Stimulated activated CD4-positive, alpha-beta T cell treated with anti-CD3 and anti-CD28 coated beads, Interleukin-15, amount 100 ng/mL, for 48 hours (primary cell): ENCODE measurements at places on chromosomes 7 and 10.

GRCh38 chr10:30789806-30790205, 160.3 kb upstream of the LYZL2 start:
- no peak for DNase-seq

DNA sequence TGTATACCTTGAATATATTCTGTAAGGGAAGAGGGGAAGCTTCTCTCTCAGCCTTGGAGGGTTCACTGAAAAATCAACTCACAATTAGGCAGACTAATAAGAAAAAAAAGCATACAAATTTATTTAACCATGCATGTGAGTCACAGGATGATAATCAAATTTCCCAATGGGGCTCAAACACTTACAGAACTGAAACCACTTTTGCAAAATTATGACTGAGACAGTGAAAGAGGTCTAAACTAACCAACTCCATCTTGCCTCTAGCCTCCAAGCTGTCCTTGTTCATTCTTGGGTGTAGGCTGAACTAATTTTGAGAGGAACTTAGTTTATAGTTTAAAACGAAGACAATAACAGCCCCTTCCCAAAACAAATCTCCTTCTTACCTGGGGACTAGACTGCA, 618.3 kb upstream of the AUTS2 start:
- no peak for DNase-seq

GRCh38 chr10:1612908-1613307, 124.4 kb downstream of the ADARB2 start:
- no peak for DNase-seq

DNA sequence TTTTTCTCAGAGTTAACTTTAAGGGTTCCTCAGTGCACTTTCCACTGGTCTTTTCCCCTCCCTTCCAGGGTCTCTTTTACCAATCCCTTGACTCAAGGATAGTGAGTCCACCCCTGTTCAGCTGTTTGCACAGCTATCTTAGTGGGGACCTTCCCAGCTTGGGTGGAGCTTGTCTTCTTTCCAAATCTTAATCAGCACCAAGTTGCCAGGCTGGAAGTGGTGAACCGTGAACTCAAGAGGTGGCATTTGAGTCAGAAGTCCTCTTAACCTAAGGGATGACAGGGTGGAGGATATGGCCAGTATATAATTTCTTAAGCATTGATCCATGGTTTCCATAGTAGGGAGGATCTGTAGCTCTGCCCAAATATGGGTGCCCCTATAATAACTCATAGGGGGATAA, 25.0 kb downstream of the MAPK8 start:
- DNase-seq = no peak

- no peak for DNase-seq
Observed at GRCh38 chr7:80095545-80095944, 39.1 kb upstream of the GNAI1 start.

DNA sequence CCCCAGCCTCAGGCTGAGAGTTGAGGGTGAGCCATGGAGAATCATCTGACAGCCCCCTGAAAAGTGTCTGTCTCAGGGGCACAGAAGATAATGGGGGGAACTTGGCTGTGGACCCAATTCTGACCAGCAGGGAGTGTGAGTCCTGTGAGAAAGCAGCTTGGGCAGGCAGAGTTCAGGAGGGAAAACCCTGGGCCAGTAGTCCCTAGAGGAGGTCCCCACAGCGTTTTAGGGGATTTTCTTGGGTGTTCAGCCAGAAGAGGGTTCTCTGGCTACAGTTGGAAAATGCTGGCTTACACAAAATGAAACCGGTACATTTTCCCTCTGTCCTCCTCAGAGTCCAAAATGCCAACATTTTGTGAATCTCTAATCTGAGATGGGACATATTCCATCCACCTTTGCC, 35.8 kb upstream of the TRIM8 start:
- DNase-seq = no peak

GRCh38 chr10:3963191-3963673, 178.2 kb upstream of the KLF6 start:
- DNase-seq = no peak

- DNase-seq = peak; percentile 2
Observed at GRCh38 chr7:143003393-143004051, 23.4 kb downstream of the OR9A2 start.

DNA sequence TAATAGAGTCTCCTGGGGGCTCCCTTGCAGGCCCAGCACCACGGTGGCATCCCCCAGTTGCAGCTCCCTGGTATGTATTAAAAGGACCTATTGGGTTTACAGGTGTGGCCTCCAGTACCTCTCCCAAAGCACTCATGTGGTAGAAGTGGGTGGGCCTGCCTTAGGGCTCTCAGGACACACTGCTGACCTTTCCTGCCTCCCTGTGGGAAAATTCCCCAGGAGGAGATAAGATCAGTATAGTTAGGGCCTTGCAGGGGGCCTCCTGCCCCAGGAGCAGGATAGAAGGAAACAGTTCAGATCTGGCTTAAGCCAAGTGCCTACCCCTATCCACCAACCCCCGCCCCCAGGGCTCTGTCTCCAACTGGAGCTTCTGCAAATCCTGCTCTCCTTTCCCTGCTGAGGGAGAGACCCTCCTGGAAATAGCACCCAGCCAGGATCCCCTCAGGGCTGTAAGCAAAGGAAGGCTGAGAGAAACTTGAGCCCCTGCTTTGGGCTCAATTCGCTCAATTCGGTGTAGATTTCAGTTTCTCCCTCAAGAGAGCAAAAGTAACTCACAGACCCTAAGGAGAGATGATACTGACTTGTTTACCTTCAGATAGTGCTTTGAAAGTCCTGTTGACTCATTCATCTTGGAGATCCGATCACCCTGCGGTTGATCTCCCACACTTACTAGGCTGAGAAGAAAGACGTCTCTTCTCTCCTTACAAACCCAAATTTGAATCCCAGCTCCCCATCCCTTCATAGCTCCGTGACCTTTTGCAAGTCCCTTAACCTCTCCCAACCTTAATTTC, 130.6 kb downstream of the WDR11 start:
- no peak for DNase-seq

DNA sequence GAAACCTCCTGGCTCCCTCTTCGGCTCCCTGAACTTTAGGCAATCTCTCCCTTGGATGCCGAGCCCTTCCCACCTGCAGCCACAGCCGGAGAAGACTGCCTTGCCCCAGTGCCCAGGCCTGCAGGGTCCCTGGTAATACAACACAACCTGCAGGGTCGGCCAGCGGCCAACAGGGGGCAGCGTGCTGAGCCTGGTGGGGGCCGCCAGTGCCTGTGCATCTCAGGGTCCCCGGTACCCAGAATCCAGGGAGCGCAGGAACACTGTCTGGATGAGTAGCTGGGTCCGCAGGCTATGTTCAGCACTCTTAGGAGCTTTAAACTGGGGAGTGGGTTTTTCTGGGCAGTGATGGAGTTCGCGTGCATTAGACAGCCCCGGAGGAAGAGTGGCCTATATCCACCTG, 17.5 kb upstream of the C10orf71 start:
- DNase-seq = no peak

DNA sequence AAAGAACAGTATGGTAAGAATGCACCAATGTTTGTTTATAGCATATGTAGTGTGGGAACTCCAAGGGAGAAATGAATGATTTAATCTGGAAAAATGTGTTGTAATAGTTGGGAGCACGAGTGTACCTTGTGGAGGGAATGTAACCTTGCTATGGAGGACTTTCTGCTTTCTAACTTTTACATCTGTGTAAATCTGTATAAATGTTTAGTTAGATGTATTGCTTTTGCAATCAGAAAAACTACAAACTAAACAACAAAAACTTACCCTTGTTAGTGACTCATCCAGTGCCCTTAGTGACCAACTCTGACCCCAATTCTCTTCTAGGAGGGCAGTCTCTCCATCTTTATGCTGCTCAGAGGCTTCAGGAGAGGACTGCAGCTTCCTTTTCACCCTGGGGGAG, 89.3 kb downstream of the CCNY start:
- DNase-seq = no peak
